ENCODE measurements at places on chromosomes 2 and 18.
A peak's percentile ranks its signal among the peaks of the same experiment; 100 is the strongest.

- no peak for DNase-seq
Observed at GRCh38 chr18:30676053-30676480, 366.5 kb downstream of the DSC3 start.

- no peak for DNase-seq
Observed at GRCh38 chr2:100965596-100965995, 36.5 kb upstream of the RPL31 start.

GRCh38 chr18:3652380-3653262 is 202.6 kb downstream of the TGIF1 start:
- DNase-seq, result no peak

DNA sequence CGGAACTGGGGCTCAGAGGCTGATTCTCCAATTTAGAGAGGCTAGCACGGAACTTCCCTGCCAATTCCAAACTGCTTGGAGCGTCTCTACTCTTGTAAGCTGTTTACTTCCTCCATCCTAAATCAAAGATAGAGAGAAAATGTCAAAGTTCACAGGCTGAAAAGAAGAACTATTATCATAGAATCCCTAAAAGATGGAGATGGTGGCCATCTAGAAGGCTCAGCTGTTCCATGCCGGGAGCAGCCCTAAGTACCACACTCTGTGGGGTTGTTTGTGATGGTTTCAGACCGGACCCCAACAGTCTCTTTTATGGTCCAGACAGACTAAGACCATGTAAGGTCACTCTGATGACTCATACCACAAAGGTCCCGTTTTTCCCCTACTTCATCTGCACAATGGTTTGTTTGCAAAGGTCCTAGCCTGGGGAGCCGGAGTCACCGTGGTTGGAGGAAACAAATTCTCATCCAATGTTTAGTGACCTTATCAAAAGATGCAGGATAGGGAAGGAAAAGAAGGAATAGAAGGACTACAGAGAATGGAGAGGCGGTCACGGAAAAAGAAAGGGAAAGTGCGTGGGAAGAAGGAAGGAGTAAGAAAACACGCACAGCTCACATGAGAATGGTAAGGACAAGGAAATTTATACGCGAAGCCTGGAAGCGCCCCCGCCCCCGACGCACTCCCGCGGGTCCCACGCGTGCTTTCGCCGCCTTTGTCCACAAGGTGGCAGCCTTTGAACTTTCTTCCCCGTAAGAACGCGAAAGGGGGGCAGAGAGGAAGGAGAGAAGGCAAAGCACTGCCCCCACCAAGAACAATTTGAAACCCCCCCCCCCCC is 453 bp upstream of the ANTXR1 start:
- DNase-seq, result peak; percentile 34

DNA sequence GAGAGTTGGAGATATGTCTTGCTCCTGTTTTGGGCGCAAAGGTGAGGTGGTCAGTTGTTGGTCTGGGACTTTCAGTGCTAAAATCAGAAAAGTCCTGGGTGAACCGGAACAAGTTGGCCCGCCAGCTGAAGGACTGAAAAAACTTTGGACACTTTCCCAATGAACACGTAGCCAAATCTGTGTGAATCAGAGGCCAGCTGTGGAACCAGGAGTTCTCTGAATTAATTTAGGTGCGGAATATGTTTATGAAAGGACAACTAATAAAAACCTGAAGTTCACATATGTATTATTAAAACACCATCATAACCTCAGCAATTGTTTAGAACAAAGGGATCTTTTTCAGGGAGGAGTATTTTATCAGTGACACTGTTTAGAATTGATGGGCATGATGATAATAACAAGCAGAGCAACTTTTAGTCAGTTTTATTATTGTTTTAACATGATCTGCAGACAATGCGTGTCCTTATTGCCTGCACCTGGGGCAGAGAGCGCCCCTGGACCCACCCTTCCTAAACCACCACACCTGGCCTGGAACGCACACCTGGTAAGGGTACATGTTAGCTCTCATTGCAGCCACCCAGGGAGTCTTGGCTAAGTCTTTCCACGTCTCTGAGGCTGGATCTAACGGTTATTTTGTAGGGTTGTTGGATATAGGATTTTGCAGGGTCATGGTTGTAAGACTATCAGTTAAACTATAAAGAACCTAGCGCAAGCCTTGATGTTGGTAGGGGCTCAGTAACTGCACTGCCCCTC is 9.9 kb upstream of the ODC1 start:
- no peak for DNase-seq

DNA sequence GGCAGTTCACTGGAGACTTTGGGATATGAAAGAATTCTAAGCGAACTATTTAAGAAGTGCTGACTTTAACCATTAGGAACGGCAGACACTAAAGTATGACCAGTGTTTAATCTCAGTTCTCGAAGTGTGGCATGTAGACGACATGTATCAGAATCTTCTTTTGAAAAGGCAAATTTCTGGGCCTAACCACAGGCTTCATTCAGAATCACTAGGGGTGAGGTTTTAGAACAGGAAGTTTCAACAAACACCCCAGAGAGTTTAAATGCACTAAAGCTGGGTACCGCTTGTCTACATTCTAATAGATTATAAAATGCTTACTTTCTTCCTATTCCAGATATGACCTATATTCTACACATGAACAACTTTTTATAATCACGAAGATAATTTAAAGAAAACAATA is 180.3 kb downstream of the ANKRD44 start:
- no peak for DNase-seq

DNA sequence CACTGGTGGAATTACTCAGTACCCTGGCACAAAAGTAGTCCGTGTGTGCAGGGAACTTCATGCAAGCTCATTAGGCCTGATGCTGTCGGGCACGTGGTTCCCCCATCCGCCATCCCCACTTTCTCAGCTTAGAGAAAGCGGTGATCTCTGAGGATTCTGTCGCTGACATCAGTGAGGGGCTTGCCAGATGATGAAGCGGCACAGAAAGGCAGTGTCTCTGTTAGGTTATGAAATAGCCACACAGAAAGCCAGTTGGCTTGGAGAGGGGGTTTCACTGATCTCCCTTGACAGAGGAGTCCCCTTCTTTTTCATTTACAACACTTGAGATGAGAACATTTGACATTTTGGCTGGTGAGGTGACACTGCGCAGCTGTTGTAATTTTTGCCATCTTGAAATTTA is 179.7 kb downstream of the FAM210A start:
- DNase-seq, result no peak

DNA sequence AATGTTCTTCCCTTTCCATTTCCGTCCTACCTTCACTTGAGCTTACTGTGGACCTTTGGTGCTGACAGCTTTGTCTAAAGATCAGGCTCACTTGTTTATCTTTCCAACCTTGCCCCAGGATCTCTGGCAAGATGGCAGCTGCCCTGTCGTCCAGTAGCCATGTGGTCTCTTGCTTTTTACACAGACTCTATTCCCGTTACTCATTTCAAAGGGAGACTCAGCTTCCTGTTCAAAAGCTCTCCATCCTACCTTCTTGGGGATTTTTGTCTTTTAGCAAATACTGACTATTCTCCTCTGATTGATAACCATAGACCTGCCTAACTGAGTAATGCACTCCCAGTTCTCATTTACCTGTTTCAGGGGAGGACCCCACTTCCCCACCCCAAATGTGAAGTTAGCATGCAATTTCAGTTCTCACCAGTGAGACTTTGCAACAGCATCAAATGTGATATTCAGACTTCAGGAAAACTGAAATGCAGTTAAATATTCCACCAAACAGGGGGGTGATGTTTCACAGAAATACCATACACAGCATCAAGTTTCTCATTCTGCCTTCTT is 184.4 kb downstream of the MYO3B start:
- no peak for DNase-seq

- no peak for DNase-seq
Observed at GRCh38 chr2:217045700-217046475, 186.0 kb upstream of the TNP1 start.

DNA sequence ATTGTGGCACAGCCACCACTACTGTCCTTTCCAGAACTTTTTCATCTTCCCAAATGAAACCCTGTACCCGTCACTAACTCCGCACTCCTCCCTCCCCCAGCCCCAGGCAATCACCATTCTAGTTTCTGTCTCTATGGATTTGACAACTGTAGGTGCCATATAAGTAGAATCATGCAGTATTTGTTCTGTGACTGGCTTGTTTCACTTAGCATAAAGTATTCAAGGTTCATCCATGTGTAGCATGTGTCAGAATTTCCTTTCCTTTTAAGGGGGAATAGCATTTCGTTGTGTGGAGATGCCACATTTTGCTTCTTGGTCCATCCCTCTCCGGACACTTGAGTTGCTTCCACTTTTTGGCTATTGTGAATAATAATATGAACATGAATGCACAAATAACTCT is 842 bp upstream of the CKAP2L start:
- DNase-seq, result no peak

DNA sequence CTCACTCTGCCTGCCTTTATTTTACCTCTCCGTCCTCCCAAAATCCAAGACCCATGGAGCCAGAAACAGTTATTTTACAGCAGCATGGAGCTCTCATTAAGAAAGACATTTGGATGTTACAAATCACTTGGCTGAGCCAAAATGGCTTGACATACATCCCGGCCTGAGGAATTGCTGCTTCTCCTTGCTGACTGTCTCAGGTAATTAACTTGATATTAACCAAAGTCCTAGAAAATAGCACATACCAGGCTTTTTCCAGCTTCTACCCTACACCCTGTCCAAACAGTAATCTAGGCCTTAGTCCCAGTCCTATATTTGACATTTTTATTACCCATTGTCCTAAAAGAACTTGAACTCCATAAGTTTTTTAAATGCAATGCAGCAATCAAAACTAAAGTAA is 205.0 kb downstream of the TMX3 start:
- DNase-seq, result no peak

DNA sequence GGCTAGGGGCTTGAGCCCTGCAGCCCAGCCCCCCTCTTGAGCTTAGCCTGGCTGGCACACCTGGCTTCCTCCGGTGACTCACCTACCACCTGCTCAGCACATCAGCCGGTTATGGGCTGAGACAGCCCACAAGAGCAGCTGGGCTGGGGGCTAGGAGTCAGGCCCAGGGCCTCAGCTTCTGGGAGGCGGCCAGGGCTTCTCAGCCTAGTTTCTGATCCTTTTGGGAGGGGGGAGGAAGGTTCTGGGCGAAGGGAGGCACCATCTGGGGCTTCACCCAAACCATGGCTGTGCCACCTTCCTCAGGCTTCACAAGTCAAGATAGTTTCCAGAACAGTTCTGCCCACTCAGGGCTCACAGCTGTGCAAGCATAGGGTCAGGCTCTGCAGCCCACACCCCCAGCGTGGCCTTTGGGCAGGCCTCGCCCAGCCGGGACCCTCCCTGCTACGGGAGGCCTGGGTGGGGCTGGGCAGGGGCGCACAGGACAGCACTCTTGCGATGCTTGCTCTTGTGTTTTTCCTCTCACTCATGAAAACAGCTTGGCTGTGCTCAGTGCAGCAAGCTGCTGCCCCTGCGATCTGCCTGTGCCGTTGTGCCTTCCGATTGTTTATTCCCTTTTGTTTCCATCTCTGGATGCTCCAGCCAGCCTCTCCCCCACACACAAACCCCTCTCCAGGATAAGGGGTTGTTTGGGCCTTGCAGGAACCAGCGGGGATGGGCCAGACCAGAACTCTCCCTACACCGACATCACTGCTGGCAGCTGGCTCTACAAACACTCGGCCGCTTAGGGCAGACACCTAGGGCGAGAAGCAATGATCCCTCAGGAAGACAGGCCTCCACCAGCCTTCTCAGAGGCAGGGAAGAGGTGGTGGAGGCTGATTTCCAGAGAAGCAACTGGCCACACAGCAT is 26.1 kb upstream of the SEMA4C start:
- DNase-seq, result no peak

DNA sequence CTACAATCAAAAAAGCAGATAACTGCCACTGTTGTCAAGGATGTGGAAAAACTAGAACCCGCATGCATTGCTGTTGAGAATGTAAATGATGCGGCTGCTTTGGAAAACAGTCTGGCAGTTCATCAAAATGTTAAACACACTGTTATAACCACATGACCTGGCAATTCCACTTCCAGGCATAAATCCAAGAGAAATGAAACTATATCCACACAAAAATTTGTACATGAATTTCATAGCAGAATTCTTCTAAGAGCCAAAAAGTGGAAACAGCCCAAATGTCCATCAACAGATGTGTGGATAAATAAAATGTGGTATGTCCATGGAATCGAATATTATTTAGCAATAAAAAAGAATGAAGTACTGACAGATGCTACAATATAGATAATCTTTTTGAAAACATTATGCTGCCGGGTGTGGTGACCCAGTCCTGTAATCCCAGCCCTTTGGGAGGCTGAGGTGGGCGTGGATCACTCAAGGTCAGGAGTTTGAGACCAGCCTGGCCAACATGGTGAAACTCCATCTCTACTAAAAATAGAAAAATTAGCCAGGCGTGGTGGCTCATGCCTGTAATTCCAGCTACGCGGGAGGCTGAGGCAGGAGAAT is 32.0 kb downstream of the ERCC3 start:
- DNase-seq, result no peak

DNA sequence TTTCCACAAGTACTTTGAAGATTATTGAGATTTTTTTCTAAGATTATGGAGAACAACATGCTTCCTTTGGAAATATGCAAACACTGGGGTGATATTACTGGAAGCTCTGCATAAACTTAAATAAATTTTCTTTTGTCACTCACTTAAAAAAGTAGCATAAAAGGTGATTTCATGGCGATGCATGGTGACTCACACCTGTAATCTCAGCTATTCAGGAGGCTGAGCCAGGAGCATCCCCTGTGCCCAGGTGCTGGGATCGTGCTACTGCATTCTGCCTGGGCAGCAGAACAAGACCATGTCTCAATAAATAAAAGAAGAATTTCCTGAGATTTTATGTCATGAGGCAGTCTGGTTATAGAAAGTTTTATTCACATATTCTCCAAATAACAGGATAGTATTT is 679.1 kb upstream of the CDH2 start:
- no peak for DNase-seq

GRCh38 chr2:172447811-172448493 is 20.6 kb downstream of the ITGA6 start:
- no peak for DNase-seq

- DNase-seq, result no peak
Observed at GRCh38 chr2:190812506-190813294, 67.9 kb upstream of the GLS start.

DNA sequence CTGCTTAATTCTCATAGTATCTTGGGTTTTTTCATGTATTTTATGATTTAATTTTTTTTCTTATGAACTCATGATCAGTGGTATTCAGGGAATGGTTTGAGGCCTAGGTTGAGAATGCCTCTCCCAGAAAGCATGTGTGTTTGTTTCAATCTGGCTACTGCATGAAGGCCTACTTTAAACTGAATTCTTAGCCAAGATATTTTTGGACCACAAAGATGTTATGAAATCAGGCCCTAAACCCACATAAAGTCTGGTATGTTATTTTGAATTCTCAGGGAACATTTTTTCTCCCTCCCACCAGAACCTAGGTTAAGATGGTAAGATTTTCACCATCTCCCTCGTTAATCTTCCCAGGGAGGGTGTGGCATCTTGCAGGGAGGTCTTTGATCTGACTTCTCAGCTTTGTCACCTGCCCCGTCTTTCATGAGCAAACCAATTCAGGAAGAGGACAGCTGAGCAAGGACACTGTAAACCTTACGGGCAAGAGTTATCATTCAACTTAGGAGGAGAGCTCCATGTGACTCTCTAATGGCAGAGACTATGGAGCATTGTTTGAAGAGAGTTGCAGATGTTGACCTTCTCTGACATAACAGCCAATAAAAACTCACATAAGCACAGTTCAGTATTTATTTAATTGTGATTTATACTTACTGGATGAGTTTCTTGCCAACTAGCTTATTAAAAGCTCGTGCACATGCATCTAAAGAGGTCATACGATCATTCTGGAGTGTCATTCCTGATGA is 21.3 kb upstream of the ACKR3 start:
- no peak for DNase-seq

- DNase-seq, result no peak
Observed at GRCh38 chr18:8807488-8807805, 102.1 kb downstream of the MTCL1 start.

- DNase-seq, result no peak
Observed at GRCh38 chr2:43031471-43032212, 194.8 kb downstream of the ZFP36L2 start.
